ENCODE measurements at places on chromosomes 4 and X.

DNA sequence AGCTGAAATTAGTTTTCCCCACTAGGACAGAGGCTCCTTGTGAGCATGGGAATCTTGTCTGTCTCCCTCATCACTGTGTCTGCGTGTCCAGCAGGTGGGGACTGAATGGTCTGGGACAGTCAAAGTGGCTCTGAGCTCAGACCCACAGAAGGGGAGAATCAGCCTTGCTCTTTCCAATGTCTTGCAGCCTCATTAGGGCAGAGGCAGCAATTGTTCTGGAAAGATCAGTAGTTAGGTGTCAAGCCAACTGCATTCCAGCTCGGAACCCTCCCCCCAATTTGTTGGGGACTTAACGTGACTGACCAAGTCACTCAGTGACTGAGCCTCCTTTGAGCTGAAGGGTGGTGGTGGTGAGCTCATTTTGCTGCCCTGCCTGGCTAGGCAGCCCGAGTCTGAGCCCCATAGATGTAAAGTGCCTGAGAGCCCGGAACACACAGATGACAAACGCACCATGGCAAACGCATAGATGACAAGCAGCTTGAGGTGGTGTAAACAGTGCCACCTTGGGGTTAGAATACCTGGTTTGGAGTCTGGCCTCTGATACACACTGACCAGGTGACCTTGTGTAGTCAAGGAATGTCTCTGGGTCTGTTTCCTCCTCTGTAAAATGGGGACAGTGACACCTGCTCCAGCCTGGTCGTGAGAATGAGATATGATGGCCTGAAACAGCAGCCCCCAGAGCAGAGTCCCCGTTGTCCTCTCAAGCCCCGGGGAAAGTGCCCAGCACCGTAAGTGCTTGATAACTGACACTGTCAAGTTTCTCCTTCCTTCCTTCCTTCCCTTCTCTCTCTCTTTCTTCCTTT lies 2.7 kb upstream of the SORCS2 start:
- no peak for DNase-seq

DNA sequence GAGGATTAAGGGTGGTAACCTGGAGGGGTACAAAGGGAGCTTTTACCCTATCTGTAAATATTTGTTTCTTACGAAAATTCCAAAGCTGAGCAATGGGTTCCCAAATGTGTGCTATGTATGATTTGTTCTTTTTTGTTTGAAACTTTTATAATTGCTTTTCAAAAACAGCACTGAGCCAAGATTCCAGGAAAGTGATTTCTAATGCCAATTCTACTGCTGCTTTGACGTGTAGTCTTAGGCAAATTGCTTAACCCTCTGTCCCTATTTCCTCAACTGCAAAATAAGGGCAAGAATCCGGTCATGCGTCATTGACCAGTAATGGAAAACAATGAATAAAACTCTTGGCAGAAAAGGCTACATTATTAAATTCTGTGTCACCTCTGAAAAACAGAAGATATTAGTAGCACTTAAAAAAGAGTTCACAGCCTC lies 454.7 kb downstream of the IL15 start:
- no peak for DNase-seq

- no peak for DNase-seq
Observed at GRCh38 chr4:158865520-158866177, 96.8 kb downstream of the FNIP2 start.

DNA sequence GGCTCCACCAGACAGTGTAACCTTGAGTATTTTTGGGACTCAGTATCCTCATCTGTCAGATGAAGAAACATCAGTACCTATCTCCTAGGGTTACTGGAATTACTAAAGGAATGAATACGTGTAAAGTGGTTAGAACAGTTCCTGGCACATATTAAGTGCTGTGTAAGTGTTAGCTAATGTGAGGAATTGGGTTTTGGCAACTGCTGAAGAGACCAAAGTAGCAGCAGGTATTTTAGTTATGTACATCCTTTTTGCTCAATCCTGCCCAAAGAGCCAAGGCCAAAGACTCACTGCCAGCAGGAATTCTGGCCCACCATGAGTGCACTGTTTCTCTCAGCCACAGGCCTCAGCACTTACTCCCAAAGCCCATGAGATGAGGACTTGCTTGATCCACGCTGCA lies 16.7 kb upstream of the MCF2 start:
- no peak for DNase-seq

DNA sequence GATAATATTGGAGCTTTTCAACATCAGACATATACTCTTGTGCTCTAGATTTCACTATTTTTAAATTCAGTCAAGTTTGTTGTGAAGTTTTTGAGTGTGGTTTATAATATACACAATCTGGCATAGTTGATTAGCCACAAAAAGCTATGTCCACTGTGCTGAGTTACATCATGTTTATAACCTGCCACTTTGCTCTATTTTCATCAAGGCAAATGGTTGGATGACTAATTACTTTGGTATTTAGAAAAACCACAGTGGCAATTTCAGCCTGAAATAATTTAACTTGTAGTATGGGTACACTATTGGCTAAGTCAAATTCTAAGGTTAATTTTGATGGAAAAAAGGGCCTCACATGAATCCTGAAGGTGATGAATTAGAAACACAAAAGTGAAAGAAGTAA lies 262.6 kb downstream of the C4orf33 start:
- DNase-seq: no peak

DNA sequence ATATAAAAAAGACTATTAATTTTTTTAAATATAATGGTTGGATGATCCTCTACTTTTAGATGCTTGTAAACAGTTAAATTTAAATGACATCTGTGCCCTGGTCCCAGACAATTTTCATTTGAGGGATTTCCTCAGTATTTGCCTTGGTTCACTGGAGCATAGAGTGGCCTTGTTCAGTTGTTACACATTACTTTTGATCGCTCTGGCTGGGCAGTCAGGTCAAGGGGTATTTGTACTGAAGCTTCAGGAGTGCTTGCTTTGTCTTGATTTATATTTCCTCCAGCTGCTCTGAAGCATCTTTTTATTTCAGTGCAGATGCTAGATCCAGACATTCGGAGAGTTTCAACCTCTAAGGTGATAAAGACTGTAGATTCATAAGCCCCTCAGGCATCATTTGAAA lies 50.0 kb downstream of the COMMD8 start:
- no peak for DNase-seq

GRCh38 chrX:102723456-102723855 lies 2.9 kb downstream of the GPRASP3 start:
- DNase-seq: no peak

- DNase-seq: no peak
Observed at GRCh38 chr4:93749292-93749761, 79.2 kb upstream of the ATOH1 start.

DNA sequence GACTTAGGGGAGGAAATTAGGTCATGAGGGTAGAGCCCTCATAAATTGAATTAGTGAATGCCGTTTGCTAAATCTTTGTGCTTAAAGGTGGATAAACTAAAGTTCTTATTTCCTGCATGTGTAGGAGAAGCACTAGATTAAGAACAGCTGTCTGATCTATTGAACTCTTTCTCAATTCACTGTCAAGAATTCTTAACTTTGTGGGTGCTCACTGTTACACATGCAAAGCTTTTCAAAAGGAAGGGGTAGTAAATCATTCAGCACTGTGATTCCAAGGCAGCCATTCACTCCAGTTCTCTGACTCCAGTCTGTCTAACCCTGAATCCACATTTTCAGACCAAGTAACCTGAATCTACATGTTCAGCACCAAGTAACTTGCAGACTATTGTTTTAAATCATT lies 1520.1 kb downstream of the PCDH18 start:
- DNase-seq: no peak

DNA sequence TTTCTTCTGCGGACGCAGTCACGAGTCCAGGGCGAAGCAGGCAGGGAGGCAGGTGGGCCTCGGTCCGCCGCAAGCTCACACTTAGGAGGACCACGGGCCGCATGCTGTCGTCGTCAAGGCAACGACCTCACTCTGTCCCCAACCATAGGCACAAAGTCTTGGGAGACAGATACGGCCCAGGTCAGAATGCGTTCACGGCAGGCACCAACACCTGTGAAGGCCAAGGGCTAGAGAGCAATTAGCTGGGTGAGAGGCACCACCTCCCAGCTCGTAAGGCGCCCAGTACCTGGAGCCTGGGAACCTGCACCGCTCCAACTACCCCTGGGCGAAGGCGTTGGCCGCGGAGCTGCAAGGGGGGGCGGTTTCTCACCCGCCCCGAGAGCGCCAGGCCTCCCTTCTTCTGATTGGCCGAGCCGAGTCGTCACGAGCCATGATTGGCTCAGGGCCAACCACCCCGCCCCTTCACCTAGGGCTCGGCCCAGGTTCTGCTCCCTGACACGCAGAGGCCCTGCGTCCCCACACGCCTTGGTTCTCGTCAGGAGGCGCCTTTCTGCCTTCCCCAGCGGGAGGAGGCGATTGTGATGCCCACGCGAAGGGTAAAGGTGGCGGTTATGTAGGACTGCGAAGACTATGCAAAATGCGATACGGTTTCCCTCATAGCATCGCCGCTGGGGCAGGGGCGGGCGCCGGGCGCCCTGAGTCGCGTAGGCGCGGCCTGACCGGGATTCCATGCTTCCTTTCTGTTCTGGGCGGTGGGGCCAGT lies at the start of gene CDKL2:
CDKL2 (minus strand) TSS at position 355 of the 763 bp plus-strand sequence. CDS start 4,540 bp downstream, outside the sequence.
- DNase-seq: peak; percentile 85

- DNase-seq: no peak
Observed at GRCh38 chrX:40644176-40644575, 3.2 kb downstream of the CXorf38 start.

GRCh38 chr4:98659106-98659592 lies 738 bp upstream of the TSPAN5 start:
- no peak for DNase-seq

DNA sequence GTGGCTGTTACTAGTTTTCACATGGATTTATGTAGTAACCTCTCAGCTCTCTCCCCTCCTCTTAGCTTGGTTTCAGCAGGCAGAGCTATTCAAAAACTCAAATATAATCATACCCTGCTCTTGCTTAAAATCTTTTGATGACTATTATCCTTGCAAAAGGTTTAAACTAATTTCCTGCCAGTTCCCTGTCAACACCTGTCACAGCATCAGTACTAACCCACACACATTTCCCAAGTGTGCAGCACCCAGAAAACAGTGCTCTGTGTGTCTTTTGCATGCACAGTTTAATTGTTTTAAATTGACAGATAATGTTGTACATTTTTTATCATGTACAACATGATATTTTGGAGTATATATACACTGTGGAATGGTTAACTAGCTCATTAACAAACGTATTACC lies 202.0 kb downstream of the PAPSS1 start:
- DNase-seq: no peak

- no peak for DNase-seq
Observed at GRCh38 chr4:108635070-108635655, 14.8 kb downstream of the RPL34 start.

DNA sequence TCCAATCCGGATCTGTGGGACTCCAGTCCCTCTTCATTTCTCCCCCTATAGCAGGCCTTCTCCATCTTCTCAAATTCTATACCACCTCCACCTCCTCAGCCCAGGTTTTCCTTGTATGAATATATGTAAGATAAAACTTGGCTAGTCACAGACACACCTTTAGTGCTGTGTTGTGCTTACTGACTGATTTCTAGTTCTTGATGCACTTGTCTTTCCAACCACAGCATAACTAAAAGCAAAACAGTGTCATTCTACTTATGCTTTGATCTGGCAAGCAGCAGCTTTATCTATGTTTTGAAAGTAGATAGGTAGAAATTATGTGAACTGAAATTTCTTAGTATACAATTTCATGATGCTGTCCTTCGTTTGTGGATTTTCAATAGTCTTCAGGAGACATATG lies 47.5 kb downstream of the CCNI start:
- peak; percentile 61 for DNase-seq

DNA sequence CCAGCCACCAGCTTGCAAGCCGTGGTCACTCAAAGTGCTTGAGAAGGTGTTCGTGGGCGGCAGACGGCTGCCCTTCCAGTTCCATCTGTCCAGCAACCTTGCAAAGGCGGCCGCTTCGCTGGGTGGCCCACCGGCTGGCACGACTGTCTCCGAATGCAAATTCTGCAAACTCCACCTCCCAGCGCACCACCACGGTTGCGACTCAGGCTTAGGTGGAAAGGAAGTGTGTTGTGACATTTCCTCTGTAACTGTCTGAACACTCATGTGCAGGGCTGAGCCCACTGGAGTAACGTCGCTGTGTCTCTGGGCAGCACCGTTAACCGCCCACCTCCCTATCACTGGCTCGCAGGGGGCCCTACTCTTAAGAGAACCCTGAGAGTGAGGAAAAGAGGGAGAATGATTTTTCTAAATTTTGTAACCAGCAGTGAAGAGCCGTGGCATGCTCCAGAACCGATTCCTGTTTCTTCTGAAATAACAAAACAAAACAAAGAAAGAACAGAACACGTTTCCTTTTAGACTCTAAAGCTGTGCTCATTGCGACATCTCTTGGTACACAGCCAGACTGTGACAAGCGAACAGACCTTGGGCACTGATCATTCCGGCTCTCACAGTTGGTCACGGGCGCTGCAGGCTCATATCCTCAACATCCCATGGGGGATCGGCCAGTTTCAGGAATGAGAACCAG lies at the start of gene P2RY8:
P2RY8 (minus strand) TSS at position 155 of the 685 bp plus-strand sequence. CDS start 70,627 bp downstream, outside the sequence.
- peak; percentile 86 for DNase-seq

DNA sequence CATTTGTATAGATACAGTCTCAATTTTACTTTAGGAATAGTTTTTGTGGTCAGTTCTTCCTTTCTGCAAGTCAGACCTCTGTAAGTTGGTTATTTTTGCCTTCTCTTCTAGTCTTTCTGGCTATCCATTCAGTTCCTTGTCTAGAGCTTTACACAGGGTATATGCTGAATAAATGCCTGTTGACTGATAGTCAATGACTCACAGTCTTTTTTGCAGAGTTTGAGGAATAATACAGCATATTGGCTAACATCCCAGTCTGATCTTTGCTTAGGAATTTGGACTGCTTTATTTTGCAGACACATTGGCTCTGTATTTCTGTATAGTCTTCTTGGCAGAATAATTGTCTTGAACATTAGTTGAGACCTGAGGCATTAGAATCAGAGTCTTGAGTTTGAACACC lies 132.4 kb downstream of the MAGEC1 start:
- no peak for DNase-seq

DNA sequence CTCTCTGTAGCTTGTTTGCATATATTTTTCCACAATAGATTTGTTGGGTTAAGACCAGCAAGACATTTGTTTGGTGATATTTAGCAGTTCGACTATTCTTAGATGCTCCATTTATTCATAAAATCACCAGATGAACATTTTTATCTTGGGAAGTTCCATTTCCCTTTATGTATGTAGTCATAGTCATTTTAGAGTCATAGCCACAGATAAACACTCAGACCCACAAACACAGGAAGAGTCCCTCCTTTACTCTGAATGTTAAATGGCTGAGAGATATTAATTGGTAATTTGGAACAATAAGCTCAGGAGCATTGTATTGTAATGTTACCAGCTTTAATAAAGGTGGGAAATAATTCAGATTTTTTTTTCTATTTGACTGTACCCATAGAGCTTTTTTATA lies 1608.7 kb downstream of the STIM2 start:
- DNase-seq: no peak

DNA sequence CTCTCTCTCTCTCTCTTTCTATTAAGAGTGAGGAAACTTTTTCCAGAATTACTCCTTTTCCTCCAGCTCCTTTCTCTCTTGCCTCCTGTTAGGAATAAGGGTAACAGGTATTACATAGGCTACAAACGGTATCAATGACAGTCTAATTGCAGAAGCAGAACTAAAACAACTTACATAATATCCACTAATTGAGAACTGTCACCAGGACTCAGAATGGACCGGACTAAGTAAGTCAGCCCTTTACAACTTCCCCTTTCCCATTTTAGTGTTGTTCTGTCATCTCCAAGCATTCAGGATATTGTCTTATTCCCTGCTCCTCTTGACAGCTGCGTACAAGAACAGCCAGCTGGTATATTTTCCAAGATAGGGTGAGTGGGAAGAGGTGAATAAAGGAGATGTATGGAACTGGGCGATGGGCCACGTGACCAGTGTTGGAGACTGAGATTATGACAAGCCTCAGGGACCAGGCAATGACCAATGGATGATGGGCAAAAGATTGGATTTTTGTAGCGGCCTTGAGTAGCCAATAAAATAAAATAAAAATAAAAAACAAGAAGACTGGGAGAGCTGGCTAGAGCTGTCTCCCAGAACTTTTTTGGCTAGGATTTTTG lies 2.3 kb upstream of the FNIP2 start:
- DNase-seq: no peak
